HL-60 (cell line): ENCODE measurements at places on chromosomes 4 and X.

- no peak for DNase-seq
Measured at GRCh38 chrX:106608016-106608415, 3.8 kb upstream of the RADX start.

DNA sequence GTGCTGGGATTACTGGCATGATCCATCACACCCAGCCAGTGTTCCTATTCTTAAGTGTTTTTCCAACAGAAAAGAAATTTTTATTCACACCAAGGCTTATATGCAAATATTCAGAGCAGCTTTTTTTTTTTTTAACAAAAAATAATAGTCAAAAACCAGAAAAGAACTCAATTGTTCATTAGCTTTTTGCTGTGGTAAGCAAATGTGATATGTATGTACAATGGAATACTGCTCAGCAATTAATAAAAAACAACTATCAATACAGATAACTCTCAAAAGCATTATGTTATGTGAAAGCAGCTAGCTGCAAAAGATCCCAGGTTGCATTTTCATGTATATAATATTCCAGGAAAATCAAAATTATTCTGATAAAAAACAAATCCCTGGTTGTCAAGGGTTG, 132.3 kb downstream of the SLIT2 start:
- no peak for DNase-seq

DNA sequence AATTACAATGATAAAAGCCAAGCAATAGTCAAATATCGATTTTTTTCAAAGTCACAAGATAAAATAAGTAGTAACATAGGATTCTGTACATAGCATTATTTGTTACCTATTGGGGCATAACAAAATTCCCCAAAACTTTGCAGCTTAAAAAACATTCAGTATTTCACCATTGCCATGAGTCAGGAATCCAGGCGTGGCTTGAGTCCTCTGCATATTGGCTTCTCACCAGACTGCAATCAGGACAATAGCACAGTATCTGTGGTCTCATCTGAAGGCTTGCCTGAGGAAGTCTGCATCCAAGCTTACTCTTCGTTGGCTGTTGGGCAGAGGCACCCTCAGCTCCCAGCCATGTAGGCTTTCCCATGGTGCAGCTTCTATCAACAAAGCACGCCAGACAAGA, 6.2 kb upstream of the CTBP1 start:
- DNase-seq: no peak

DNA sequence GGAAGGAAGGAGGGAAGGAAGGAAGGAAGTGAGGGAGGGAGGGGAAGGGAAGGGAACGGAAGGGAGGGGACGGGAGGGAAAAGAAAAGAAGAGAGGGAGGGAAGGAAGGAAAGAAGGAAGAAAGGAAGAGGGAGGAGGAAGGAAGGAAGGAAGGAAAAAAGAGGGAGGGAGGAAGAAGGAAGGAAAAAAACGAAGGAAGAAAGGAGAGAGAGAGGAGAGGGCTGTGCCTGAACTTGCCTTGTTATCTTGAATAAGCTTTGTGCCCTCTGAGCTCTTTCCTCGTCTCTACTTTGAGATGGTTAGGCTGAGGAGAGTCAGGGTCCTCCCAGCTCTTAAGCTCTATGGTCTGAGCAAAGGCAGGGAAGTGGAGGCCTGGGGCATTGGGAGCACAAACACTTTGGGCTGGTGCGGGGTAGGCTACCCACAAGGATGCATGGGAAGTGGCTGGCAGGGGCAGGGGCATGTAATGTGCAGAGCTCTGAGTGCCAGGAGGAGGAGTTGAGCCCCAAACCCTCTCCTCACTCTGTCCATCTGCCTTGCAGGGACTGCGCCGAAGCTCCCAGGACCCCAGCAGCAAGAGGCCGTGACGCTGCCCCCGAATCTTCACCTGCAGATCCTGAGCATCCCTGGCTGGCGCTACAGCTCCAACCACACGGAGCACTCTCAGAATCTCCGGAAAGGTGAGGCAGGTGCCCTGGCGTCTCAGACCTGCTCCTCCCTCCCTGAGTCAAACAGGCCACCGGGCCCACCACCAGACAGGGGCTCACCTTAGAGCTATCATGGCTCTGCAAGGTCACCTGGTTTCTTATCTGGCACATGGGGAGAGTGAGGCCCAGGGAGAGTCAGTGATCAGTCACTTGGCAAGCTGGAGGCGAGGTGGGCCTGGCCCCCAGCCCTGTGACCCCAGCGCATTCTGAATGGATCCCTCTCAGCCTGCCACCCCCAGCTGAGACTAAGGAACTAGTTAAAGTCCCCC, 26.5 kb upstream of the MRFAP1 start:
- DNase-seq: no peak

DNA sequence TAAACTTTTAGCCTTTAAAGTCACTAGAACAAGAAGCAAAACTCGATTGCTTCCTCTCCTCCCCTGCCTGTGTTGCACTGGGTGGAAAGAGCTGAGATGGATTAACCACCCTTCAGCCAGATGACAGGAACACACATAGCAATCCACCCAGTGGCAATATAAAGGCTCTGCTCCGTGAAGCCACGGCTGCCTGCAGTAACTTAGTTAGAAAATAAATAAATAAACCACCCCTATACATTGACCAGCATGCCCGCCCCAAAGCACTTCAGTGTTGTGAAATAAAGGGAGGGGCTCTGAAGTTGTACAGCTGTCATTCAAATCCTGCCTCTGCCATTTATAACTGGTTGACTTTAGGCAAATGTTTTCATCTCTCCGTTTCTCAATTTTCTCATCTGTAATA, 217.1 kb upstream of the LDB2 start:
- DNase-seq: no peak
